Activated CD8-positive, alpha-beta T cell treated with anti-CD3 and anti-CD28 coated beads for 36 hours (primary cell): ENCODE measurements at places on chromosomes 12 and 14. TPM values are rescaled to one million over a fixed set of nuclear protein-coding genes. Genes with fewer than 3 reads are reported as not detected.

The BRAP gene
- 16.3 TPM for total RNA-seq

GRCh38 chr14:61459229-61459628 is 137.8 kb downstream of the PRKCH start:
- DNase-seq: no peak

- no peak for DNase-seq
These were observed 12.1 kb upstream of the PNMA1 start for GRCh38 chr14:73726025-73726961.

- DNase-seq: no peak
These were observed 91.1 kb downstream of the MYF5 start for GRCh38 chr12:80807640-80808288.

DNA sequence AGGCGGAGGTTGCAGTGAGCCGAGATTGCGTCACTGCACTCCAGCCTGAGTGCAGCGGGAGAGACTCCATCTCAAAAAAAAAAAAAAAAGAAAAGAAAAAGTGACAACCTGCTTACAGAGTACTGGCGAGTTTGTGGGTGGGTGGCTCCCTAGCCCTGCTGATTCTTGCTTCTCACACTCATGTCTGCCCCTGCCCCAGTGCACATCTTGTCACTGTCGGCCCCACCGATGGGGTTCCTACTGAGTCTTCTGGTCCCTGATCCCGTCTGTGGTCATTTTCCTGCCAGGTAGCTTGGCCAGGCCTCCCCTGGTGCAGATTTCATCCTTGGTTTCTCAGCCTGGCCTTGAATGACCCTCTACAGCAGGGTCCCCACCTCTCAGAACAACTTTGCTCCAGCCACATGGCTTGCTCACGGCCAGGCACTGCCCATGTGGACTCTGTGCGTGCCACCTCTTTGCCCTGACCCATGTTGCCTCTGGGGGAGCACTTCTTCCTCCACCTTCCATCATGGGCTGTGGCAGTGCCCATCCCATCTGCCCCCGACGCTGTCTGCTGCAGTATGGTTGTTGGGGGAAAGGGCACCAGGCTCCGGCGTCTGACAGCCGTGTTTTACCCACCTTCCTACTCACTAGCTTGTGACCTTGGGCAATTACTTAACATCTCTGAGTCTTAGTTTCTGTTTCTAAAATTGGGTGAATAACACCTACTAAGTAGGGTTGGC is 2.1 kb upstream of the PTPN6 start:
- DNase-seq: peak; percentile 61

GRCh38 chr14:60061371-60061770 is 30.4 kb upstream of the PCNX4 start:
- no peak for DNase-seq

DNA sequence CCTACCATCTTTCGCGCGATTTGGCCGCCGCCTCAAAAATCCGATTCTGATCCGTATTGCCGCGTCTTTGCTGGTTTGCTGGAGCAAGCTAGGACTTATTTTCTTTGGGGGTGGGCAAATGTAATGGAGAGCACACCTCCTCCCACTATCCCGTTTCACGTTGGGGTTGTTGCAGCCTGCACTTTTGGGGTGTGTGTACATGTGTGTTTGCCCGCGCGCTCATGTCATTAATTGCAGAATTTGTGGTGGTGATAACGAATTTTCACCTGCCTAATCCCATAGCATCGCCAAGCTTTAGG is 657 bp downstream of the METAP2 start:
- no peak for DNase-seq

GRCh38 chr12:30191696-30192455 is 408.1 kb upstream of the TMTC1 start:
- no peak for DNase-seq
